ENCODE measurements at places on chromosomes 7 and 10.

- DNase-seq: no peak
Measured at GRCh38 chr10:58384095-58384494, 1.1 kb upstream of the TFAM start.

DNA sequence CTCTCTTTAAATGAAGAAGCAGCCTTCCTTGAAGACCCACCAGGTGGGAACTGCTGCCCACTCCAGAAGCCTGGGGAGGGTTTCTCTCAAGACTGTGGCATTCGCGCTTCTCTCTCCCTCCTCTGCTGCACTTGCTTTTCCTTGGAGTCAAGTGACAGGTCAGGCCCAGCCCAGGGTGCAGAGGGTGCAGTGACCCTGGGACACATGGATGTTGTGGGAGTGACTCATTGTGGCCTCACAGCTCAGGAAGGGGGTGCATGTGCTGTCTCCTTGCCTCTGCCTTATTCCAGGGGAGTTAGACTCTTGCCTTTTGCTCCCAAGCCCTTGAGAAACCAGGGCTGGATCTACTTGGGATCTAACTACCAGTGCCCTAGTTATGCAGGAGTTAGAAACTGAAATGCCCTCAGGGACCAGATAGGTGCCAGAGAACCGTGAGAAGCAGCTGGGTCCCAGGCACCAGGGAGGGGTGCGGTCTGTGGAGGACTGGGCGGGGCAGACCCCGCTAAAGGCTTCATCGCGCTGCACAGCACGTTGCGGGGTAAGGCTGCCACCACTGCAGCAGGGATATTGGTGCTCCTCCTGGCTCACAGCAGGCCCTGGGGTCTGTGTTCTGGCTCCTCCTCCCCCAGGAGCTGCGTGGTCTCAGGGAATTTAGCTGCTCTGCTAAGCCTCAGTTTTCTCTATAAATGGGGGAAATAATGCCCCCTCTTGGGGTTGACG, 11.4 kb downstream of the FAM241B start:
- no peak for DNase-seq

DNA sequence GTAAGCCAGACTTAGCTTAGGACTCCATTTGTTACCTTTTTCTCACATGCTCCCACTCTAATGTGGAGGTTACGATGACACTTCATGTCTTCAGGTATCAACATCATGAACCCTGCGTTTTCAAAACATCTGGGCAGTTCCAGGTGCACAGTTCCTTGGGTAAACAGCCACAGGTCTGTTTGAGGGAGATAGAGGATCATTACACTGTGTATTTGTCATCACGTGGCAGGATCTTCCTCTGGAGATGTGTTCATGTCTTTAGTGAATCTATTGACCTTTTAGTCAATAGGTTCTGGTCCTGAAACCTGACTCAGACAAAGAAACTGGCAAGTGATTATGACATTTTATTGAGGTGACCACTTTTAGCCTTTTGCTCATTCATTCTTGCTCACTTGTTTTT, 145.5 kb downstream of the ANKRD7 start:
- DNase-seq: no peak

DNA sequence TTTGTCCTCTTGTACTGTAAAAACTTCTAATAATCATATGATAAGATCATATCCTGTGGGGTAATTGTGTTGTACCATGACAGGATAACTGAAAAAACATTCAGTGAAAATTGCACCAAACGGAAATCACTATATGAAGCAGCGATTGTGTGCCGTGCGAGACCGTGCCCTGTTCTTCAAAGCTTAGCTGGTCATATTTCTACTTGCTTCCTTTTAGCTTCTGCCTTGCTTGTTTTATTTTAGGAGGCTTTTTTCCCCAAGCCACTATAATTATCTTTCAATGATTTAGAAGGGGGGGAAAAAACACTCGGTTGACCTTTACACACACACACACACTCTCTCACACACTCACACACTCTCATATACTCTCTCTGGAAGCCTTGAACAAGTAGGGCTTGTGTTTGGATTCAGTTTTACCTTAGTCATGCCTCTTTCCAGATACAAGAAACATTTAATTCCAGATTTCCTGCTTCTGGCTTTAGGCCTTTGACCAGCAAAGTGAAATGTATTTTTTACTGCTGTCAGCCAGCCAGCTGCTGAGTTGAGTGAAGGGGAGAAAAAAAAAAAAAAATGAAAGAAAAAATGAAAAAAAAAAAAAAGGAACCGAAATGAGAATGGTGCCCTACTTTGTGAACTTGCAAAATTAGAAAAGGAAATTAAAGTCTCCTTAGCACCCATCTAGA, 181.4 kb downstream of the ARID5B start:
- DNase-seq: no peak

- DNase-seq: no peak
Measured at GRCh38 chr10:5958675-5959074, 18.7 kb downstream of the IL15RA start.

DNA sequence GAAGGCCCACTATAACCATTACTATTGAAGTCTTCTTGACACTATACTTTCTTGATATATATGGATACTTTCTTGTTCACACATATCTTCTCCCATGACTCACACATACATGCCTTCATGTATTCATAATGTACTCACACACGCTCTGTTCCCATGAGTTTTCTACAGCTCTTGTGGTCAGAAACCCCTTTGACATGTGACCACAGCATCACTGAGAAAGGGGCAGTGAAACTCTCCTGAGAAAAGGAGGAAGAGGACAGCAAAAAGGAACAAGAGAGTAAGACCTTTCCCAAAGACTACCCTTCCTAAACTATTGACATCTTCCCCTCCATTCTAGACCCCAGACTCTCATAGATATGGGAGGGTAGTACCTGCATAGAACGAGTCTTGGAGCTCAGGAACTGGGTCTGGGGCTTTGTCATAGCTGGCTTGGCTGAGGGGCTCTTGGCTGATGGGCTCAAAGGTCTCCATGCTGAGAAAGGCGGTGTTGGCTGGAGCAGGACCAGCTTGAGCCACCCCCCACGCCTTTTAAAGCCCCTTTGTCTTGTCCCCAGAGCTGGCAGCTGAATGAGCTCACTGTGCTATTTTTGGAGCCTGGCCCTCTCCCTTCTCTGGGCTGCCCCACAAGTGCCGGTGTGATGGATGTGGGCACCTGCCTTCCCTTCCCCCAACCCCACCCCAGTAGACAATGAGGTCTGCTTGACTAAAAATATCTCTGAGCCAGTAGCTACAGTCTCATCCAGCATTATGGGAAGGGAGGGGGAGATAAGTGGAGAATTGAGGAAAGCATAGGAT, 5.1 kb downstream of the SYNPO2L start:
- DNase-seq: no peak

DNA sequence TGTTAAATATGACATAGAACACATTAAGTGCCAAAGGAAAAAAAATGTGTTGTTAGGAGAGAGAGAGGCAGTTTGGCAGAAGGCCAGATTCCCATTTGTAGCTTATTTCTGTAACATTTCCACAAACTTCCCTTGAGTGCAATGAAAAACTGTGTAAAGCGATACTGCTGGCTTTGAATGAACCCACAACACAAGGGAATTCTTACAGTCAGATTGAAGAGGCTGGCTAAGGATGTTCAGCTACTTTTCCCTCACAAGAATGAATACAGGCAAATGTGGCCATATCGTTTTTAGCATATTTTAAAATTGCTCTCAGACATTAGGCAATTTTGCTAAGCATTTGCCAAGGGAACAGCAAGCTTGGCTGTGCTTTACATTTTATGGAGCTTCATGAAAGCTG, 614.1 kb upstream of the FZD8 start:
- DNase-seq: no peak

- no peak for DNase-seq
Measured at GRCh38 chr7:90053094-90053493, 101.2 kb upstream of the STEAP1 start.

- DNase-seq: no peak
Measured at GRCh38 chr7:1494447-1494846, 9.7 kb downstream of the INTS1 start.

DNA sequence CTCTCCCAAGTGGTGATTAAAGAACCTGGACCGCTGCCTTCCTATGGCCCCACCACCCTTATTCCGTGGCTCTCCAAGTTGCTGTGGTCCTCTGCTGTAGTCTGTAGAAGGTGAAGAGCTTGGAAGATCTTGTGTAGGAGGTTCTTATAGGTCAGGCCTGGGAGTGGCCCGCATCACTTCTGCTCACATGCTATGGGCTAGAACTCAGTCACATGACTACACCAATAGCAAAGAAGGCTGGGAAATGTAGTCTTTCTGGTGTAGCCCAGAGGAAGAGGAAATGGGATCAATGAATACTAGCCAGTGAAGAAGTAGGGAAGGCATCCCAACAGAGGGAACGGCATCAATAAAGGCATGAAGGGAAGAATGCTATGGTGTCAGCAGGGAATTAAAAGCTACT, 41.3 kb upstream of the AOAH start:
- no peak for DNase-seq

- no peak for DNase-seq
Measured at GRCh38 chr10:86178401-86179152, 188.0 kb downstream of the GRID1 start.

- no peak for DNase-seq
Measured at GRCh38 chr10:11881477-11882417, 58.6 kb downstream of the PROSER2 start.

DNA sequence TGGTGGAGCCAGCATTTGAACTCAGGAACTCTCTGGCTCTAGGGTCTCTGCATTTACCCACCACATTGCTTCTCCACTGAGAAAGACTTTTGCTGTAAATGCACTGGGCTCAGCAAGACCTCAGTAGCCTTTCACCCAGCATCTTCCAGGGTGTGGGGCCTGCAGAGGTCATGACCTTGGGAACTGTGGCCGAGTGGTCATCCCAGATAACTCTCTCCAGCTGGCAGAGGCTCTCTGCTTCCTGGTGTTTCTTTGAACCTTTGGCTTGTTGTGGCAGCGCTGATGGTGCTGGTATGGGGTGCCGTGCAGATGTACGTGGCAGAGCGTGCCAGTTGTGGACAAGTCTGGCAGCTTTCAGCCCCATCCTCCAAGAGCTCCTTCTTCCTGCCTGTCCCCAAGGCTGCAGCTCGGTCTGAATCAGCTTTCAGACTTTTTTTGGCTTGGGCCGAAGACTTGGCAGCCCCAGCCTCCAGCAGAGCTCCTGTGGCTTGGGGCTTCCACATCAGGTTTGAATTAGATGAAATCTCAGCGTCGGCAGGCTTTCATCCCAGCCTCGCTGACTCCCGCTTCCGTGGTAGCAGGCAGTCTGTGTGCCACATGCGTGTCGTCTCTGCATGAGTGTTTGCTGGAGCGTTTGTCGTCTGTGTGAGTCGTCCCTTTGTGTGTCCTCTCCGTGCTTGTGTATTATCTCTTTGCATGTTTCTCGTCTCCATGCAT, 21.5 kb downstream of the ADAMTS14 start:
- no peak for DNase-seq

DNA sequence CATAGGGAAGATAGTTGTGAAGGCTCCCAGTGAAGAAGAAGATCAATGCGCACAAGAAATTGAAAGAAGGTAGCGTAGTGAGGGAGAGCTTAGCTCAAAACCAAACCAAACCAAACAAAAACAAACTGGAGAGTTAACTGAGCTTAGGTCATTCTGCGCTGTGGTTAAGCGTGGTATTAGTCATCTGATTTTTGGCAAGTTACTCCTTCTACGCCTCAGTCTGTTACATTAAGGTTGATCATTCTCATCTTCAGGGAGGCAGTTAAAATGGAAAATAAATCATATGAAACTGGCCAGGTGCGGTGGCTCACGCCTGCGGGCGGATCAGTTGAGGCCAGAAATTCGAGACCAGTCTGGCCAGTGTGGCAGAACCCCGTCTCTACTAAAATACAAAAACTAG, 259.7 kb downstream of the EXOC4 start:
- DNase-seq: no peak

GRCh38 chr10:44742248-44742647, 168.9 kb upstream of the TMEM72 start:
- no peak for DNase-seq

DNA sequence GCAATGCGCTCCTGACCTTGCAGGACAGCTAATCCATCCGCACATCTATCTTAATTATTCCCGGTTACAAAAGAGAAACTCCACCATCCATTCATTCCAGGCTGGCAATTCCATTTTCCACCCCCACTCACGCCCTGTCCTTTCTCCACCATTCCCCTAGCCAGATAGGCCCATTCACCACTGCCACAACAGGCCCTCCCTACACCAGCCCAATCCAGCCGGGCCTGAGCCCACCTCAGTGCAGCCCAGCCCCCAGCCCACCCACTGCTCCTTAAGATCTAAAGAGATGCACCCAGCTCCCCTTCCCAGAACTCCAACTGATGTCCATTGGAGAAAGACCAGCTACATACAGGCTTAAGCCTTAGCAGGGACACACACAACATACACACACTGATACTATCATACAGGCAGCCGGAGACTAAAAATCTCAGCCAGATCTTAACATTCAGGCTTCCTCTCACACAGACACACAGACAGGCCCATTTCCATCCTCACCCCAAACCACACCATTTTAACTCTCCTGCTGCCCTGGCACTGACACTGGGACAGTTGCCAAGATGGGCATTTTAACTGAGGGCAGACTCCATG, 38.0 kb upstream of the PAX2 start:
- no peak for DNase-seq

DNA sequence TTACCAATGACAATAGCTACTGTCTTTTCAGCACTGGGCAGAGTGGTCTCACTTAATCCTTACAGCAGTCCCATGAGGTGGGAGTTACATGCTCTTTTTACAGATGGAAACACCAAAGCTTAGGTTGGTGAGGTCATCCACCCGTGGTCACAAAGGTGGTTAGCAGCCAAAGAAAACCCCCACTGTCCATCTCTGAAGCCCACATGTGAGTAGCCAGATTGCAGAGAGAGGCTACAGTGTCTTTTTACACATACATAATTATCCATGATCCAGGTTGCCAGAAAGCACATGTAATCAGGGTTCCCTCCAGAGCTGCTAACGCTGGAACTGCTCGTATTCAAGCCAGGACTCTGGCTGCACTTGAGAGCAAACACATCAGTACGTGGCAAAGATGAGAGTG, 24.6 kb upstream of the ANKRD2 start:
- DNase-seq: no peak

DNA sequence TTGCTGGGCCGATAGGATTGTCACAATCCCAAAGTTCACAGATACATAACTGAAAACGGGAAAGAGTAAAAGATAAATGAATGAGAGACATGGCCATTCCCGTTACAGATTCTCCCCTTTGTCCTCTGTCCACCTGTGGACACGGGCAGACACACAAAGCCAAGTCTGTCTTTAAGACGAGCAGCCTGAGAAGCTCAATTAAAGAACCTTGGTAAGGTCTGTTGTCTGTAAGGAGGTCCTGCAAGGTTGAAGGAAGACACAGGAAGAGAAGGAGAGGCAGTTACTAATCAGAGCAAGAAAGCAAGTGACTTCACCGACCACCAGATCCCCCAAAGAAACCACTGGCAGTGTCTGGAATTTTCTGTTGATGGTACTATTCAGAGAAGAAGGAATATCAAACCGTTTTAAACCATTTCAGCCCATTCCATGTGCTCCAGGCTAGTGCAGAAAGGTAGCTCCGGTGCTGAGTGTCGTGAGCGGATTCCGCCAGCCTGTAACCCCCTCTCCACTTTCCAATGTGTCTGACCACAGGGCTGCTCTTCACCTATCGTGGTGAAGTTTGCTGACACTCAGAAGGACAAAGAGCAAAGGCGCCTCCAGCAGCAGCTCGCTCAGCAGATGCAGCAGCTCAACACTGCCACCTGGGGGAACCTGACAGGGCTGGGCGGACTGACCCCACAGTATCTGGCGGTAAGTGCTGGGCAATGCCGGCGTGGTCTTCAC, 252.6 kb downstream of the CELF2 start:
- DNase-seq: peak; percentile 59

GRCh38 chr7:21355406-21355874, 72.4 kb upstream of the SP4 start:
- DNase-seq: no peak

GRCh38 chr7:12217311-12217710, 6.2 kb downstream of the TMEM106B start:
- no peak for DNase-seq
